Dermis blood vessel endothelial cell (primary cell): ENCODE measurements at places on chromosomes 4 and X. TPM values are rescaled to one million over a fixed set of nuclear protein-coding genes. Genes with fewer than 3 reads are reported as not detected.

DNA sequence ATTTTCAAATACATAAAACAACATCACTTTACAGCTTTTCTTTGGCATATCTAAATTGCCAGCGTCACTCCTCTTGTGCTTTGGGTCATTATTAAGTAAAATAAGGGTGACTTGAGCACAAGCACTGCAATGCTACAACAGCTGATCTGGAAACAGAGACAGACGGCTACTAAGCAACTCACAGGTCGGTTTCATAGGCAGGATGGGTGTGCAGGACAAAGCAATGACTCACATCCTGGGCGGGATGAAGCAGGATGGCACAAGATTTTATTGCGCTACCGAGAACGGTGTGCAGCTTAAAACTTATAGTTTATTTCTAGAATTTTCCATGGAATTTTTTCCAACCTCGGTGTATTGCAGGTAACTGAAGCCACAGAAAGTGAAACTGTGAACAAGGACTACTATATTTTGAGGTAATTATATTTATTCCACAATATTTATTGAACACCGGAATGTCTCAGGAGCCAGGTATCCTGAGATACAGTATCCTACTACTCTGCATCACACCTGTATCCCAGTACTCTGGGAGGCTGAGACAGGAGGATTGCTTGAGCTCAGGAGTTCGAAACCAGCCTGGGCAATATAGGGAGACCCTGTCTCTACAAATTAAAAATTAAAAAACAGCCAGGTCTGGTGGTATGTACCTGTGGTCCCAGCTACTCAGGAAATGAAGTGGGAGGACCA is 215.5 kb downstream of the APBB2 start:
- peak; percentile 90 for DNase-seq

- DNase-seq, result no peak
Measured at GRCh38 chr4:12791536-12791935, 692.6 kb downstream of the RAB28 start.

DNA sequence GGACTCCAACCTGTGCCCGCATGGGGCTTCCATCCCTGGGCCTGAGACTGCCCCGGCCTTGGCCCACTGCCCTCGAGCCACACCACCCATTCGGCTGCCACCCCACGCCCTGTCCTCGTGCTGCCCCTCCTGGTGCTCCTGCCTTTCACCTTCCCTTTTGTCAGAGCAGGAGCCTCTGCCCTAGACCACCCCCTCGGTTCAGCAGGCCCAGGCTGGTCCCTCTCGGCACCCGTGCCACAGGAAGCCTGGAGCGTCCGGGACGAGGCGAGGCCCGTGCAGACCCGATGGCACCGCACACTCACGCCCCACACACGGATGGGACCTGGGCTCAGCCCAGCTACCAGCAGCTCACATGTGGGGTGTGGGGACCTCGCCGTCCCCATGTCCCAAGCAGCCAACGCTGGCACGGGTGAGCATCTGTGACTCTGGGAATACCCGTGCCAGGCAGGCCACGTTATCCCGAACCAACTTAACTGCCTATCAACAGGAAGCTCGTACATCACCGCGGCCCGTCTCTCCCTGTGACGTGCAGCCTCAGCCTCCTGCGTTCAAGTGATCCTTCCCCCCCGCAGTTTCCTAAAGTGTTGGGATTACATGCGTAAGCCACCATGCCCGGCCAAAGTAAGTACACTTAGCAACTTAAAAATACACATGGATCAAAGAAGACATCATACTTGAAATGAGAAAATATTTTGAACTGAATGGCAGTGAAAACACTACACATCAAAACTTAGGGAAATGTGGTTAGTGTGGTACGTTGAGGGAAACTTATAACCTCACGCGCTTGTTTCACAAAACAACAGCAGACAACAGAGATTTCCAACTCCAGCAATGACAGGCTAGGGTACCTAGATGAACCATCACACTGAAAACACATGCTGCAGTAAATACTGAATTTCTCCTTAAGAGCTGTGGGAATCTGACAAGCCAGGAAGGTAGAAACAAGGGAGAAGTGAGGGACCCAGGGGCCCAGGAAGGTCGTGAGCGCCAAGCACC is 29.0 kb downstream of the LRPAP1 start:
- DNase-seq, result no peak

GRCh38 chr4:76309939-76310550 is 3.5 kb downstream of the STBD1 start:
- DNase-seq, result no peak

DNA sequence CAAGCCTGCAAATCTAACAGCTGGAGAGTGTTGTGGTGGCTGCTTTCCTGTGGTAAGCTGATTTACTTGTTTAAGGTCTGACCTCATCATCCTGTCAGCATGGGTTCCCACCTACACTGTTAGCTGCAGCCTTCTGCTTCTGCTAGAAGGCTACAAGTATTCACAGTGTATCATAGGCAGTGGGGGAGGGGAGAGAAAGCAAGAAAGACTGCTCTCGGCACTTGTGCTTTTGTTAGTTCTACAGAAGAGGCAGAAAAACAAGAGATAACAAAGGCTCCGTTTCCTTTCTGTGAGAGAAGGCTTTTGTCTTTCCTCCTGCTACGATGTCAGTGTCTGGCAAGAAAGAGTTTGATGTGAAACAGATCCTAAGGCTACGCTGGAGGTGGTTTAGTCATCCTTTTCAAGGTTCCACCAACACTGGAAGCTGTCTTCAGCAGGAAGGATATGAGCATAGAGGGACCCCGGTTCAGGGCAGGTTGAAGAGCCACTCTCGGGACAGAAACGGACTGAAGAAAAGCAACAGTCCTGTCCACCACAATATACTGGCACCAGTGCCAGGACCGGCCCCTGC is at the start of gene KLHL4:
KLHL4 (plus strand) TSS at position 232 of the 571 bp plus-strand sequence; CDS start at position 324, 92 bp downstream.
- peak; percentile 91 for DNase-seq

GRCh38 chr4:76301068-76301774 is 5.3 kb upstream of the STBD1 start:
- DNase-seq, result no peak

GRCh38 chr4:119729835-119730670 is 101.4 kb upstream of the PDE5A start:
- peak; percentile 45 for DNase-seq

DNA sequence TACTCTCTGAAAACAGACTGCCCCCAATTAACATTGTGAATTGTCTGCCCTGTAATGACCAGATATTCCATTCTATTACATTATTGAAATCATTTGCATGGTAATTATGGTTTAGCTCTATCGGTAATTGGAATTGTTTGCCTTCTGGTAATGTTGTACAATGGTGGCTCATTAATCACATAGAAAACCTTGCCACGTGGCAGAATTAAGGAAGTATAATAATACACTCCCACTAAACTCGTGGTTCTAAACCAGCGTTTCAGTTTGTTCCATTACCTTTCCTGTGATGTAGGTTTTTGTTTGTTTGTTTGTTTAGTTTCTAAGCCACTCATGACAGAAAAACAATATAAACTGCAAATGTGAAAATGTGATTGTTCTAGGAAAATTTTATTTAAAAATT is 45.1 kb upstream of the TAPT1 start:
- DNase-seq, result no peak

DNA sequence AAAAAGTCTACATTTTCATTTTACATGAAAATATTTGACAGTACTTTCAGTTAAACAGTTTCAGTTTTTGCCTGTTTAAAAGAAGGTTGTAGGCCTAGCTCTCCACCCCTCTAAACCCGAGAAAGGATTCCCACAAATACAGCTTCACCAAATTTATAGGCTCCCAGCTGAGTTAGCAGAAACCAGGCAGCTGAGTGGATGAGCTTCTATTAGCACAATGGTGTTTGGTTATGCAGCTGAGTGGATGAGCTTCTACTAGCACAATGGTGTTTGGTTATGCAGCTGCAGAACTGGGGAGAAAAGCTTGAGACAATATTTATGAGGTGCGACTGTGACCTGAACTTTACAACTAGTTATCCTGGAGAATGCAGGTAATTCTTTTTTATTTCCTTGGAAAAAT is 36.6 kb upstream of the PAQR3 start:
- DNase-seq, result no peak

DNA sequence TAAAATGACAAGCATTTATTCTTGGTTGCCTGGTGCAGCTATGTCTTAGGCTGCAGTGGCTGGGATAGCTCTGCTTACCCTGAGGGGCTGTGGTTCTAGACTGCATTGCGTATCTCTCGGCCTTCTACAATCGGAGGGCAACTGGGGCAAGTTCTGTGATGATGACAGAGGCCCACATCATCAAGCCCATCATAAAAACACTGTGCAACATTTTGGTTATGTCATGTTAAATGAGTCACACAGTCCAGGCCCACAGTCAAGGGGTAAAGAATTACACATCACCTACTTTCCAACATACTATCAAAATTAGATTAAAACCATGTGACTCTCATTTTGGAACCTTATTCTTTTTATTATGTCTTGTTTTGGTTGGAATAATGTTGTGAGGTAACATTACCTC is 120.2 kb upstream of the GUCY1A1 start:
- DNase-seq, result no peak

DNA sequence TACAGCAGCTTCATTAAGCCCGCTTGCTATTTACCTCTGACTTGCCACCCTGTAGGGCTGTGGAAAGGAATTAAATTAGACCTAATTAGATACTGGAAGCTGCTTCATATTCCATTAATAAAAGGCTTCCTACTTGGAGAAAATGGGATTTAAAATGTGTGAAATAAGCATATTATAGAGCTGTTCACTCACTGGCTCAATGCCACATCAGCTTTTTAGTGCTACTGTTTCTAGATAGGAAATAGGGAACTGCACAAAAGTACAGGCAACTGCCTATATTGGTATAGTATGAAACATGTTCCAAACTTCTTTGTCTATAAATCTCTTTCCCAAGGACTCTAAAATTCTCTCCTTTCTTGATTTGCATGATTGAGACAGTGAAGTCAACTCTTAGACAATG is 407.9 kb upstream of the AADAT start:
- no peak for DNase-seq

GRCh38 chrX:154542723-154543424 is 3.8 kb downstream of the G6PD start:
- DNase-seq, result peak; percentile 27

DNA sequence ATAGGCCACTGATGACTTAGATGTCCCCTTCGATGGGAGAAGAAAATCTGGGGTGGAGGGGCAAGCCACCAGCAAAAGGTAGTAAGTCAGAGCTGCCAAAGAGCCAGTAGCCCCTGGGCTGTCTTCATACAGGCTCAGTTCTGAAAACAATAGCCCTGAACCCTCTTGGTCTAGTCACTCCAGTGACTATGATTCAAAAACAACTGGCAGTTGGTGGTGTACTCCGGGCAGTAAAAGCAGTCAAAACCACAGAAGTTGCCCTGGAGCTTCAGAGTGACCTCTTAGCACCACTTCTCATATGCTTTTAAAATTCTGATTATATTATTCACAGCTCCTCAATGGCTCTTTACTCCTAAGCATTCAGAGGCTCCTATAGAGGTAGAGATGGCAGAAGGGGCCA is 164.3 kb upstream of the MAMLD1 start:
- no peak for DNase-seq

- peak; percentile 42 for DNase-seq
Measured at GRCh38 chr4:148112231-148112982, 329.8 kb downstream of the NR3C2 start.

DNA sequence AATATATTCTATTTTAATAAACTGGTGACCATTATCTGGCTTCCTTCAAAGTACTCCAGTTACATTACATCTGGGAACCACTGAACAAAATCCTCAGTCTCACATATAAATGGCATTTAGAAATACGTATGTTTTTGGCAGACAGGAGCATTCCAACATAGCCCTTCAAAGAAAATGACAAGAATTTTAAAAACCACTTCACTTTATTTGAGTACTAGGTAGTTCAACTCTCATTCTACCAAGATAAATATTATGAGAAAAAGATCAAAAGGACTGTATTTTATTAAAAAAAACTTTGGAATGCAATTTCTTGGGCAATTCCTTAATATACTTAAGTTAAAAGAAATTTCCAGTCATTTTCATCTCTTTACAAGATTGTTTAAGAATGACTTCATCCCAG is 17.6 kb downstream of the TNIP3 start:
- no peak for DNase-seq

DNA sequence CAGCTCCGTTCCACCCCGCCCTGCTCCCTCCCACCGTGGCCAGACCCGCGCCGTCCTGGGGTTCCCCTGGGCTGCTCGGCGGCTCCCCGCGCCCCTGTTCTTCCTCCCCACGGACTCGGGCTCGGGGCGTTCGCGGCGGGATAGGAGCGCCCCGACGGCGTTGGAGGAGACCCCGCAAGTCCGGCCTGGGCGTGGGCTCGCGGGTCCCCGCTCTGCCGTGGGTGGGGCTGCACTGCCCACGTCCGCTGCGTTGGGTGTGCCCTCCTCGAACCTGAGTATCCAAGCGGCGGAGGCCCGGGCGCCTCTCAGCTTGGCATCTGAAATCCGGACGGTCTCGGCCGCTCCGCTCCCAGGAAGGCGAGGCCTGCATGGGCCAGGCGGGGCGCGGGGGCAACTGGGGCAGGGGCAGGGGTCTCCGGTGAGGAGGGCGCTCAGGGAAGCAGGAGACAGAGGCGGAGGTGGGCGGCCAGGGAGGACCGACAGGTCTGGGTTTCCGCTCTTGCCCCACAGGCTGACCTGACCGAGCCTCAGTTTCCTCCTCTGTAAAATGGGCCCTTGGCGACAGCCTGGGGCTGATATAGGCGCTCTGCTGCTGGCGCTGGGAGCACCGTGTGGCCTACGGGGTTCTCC is 12.0 kb upstream of the NAT8L start:
- DNase-seq, result no peak

DNA sequence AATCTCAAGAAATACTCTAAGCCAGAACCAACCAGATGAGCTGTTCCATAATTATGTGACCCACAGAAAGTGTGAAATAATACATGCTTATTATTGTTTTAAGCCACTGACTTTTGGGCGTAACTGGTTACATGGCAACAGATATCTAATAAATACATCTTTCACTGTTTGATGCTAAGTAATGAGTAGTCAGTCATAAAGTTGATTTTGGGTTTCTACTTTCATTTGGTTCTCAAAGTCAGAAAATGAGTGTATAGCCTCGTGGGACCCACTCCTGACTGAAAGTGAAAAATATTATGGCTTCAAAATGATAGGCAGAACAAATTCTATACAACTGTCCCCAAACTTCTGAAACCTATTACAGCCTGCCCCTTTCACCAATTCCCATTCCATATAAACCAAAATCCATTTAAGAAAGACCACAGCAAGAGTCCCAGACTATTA is 88.0 kb upstream of the CBR4 start:
- DNase-seq, result no peak

- DNase-seq, result no peak
Measured at GRCh38 chrX:477441-478012, 90.8 kb upstream of the PPP2R3B start.

- DNase-seq, result peak; percentile 45
Measured at GRCh38 chrX:16002185-16002584, 121.2 kb upstream of the GRPR start.

GRCh38 chr4:2085496-2085901 is 26.4 kb downstream of the NAT8L start:
- DNase-seq, result no peak

HS6ST2 gene
- under 0.01 and 0.19 TPM in 2 replicates for total RNA-seq

GLOD5 gene
- 0.28 TPM in 1 of 2 replicates, not detected in the other for total RNA-seq

HTRA3 gene
- 3.0 and 3.6 TPM in 2 replicates for total RNA-seq

LRRC66 gene
- 0.14 and 0.17 TPM in 2 replicates for total RNA-seq

POF1B gene
- 2.9 and 6.8 TPM in 2 replicates for total RNA-seq

PFKFB1 gene
- 0.05 TPM in 1 of 2 replicates, not detected in the other for total RNA-seq

GPR82 gene
- not detected in 2 replicates for total RNA-seq

TEX13D gene
- not detected in 2 replicates for total RNA-seq

SPANXD gene
- not detected in 2 replicates for total RNA-seq

UGT2B17 gene
- not detected in 2 replicates for total RNA-seq

NAA11 gene
- total RNA-seq, result not detected in 2 replicates
